ENCODE measurements at places on chromosomes 1 and 21. TPM values are rescaled to one million over a fixed set of nuclear protein-coding genes. Genes with fewer than 3 reads are reported as not detected.

GRCh38 chr1:111789666-111790316 lies 34.1 kb downstream of the DDX20 start:
- no peak for DNase-seq

DNA sequence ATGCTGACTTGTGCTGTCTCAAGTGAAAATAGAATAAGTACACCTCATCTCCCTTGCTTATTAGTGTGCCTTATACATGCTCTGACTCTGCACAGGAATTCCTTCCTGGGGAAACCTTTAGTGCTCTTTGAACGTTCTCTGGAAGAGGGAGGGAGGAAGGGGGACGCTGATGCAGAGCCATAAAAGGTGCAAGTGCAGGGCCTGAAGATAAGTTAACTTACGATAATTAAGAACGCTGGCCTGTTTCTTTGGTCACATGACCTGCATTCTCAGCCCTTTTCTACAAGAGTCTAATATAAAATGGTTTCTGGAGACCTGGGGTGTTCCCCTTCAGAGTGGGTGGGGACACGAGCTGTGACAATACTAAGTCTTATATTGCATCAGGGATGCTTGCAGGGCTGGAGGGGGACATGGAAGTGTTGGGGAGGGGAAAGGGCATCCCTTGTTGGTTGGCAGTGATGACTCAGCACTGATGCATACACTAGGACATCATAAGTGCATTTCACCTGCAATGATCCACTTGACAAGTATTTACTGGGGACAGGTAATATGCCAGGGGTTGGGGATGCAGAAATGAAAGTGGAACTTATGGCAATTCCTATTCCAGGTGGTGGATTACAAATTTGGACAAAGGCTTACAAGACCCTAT lies 26.3 kb upstream of the KIAA0040 start:
- DNase-seq: no peak

Gene LMX1A
- not detected for total RNA-seq

Gene LRRC71
- not detected for total RNA-seq

- DNase-seq: peak; percentile 23
Observed at GRCh38 chr1:207673399-207673798, 28.5 kb downstream of the CR1L start.

- no peak for DNase-seq
Observed at GRCh38 chr1:178102218-178102617, 8.3 kb downstream of the RASAL2 start.

Gene AJAP1
- not detected for total RNA-seq

DNA sequence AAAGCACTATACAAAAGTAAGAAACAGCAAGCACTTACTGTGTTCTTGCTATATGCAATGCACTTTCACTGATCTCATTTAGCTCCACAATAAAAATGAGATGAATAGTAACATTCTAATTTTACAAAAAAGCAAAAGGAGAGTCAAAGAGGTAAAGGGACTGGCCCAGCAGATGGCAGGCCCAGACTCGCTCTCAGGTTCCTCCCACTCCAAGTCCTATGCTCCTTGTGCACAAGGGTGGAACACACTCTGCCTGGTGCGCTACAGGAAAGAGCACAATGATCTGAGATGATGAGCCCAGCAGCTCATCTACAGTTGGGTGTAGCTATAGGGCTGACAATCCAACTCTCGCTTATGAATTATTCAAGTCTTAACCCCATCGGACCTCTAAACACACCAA lies 94.1 kb upstream of the LYST start:
- no peak for DNase-seq

Gene NUP210L
- not detected for total RNA-seq

DNA sequence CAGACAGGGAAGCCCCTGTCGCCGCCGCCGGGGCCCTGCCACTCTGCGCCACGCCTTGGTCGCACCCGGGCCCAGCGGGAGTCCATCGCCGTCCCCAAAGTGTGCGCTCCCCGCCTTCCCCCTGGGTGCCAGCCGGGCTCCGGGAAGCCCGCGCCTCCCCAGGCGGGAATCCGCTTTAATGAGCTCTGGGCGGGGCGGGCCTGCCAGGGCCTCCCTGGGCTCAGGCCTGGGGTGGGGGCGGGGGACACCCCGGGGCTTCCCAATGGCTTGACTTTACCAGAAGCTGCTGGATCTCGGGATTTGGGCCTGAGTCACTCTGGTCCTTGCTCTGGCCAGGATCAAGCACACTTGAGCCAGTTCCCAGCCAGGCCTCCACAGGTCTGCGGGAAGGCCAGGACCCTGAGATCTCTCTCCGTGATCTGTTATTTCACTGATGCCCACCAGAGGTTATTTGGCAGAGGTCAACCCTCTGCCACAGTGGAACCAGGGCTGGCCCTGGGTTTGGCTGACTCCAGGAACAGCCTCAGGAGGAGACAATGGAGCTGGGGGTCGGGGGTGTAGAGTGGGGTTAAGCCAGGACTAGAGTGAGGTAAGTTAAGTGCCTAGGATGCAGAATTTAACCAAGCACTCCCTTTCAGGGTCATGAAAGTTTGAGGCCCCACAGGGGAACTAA lies 178.4 kb upstream of the EDN2 start:
- DNase-seq: peak; percentile 94

Gene ETV3L
- not detected for total RNA-seq

GRCh38 chr1:114234408-114235124 lies 80.9 kb upstream of the SYT6 start:
- DNase-seq: no peak

DNA sequence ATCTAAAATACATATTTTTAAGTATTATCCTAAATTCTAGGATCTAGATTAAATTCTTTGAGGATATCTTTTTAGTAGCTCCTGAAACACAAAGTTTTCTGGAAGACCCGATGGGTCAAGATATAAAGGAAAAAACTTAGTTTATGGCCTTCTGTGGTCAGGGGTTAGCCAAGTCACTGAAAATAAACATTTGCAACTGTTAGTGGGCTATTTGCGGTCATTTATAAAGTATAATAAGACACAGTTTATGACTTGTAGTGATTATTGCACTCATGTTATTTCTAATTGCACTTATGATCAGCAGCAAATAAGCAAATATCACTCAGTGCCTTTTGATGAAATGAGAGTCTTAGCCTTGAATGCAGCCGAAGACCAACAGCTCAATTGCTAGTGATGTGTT lies 183.3 kb downstream of the NFIA start:
- no peak for DNase-seq

DNA sequence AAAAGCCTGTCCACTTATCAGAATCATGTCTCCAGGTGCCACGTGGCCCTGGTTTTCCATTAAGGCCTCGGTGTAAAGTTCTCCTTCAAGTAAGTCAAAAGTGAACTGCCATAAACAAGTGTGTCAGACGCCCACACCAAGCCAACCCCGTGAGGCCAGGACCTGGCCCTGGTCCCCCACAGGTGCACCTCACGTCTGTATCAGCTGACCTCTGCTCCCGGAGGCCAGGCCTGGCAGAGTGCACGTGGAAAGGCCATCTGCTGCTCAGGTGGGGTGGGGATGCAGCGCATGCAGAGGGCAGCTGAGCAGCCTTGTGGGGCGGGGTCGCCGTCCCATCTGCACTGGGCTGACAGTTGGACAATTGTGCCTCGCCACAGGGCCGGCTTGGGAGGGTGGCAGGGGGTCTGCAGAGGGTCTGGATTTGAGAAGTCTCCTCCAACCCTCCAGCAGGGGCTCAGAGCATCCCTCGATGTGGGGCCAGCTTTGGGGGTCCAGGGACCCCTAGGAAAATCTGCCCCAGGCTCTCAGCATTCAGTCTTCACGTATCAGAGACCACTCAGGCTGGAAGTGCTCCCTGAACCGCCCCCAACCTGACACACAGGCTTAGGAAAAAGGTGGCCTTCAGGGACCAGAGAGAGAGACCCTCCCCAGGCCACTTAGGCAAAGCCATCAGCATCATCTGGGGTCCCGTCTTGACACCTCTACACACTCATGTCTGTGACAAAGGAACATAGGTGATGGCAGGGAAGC lies 3.0 kb downstream of the SLC19A1 start:
- no peak for DNase-seq

GRCh38 chr1:42358791-42359190 lies 21.8 kb upstream of the RIMKLA start:
- no peak for DNase-seq

GRCh38 chr1:193438771-193439170 lies 252.4 kb upstream of the B3GALT2 start:
- DNase-seq: no peak

DNA sequence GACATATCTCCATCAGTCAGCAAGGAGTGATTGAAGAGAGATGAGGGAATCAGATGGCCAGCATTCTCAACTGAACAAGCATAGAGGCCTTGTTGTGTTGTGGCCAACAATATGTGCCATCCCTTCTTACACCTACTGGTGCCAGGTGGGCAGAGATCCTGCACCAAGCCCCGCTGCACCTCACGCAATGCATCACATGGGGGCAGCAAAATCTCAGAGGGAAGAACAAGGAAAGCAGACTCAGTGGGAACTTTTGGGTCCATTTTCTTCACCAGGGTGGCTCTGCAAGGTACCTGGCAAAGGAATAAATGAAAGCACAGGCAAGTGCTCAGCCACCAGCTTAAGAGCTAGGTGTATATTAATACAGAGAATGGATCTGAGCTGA lies 33.2 kb downstream of the HSD3B2 start:
- peak; percentile 7 for DNase-seq

- DNase-seq: no peak
Observed at GRCh38 chr1:204716660-204717059, 31.1 kb upstream of the LRRN2 start.

- peak; percentile 51 for DNase-seq
Observed at GRCh38 chr1:39576016-39576657, 453 bp downstream of the PABPC4 start.

DNA sequence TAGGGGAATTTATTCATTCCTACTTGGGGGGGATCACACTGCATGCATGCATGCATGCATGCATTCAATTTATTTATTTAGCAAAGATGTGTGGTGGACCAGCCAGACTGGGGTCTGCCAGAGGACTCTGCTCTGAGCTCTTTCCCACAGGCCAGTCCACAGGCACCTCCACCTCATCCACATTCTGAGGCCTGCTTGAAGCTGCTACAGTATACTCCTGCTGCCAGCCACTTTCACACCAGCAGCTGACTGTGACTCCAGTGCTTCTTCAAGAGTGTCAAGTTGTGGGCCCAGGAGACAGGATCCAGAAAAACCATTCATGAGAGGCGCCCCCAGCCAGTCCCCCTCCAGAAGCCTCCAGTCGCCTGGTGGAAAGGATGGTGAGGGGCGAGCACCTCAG lies 30.9 kb downstream of the SSBP3 start:
- no peak for DNase-seq

Gene AVPR1B
- total RNA-seq: not detected

DNA sequence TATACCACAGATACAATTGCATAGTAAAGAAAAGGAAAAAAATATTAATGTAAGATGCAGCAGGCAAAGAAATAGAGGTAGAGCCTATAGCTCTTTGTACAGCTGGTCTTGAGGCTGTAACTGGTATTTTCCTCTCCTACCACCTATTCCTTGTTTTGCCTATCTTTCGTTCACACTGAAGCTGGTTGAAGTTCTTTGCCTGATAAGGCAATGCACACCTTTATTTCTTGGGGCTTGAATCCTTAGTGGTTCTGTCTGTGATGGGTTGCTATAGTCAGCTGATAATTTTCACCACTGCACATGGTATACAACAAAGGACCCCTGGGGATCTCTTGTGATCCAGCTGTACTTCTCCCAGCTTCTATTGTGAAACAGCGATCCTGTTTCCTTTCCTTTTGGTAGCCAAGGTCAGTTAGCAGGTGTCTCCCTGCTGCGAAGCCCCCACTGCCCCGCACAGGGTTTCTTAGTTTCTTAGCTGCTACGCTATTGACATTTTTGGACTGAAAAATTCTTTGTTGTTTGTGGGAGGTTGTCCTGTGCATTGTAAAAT lies 9.9 kb upstream of the TSNAX start:
- no peak for DNase-seq

Gene FCRL1
- not detected for total RNA-seq

DNA sequence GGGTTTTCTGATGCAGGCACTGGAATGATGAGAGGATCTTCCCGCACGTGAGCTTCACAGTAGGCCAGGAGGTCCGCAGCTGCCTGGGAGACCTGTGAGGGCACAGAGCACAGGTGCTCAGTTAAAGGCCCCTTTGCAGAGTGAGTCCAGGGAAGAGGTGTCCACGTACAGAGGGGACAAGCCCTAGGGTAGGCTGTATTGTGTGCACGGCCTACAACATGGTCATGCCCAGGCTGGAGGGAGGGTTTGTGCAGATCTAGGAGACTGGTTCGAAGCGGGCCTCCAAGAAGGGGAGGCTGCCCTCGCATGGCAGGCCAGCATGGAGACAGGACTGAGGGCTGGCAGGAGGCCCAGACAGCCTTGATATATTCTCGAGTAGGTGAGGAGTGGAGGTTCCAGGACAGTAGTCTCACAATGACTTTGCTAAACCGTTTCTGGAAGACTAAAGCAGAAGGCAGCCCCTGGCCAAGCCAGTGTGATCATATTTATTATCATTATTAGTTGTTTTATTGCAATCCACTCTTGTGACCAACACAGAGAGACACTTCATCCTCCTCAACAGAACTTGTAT lies 48.0 kb upstream of the B3GALNT2 start:
- peak; percentile 22 for DNase-seq

Gene ASTN1
- 0.02 TPM for total RNA-seq

Gene SLC1A7
- not detected for total RNA-seq

DNA sequence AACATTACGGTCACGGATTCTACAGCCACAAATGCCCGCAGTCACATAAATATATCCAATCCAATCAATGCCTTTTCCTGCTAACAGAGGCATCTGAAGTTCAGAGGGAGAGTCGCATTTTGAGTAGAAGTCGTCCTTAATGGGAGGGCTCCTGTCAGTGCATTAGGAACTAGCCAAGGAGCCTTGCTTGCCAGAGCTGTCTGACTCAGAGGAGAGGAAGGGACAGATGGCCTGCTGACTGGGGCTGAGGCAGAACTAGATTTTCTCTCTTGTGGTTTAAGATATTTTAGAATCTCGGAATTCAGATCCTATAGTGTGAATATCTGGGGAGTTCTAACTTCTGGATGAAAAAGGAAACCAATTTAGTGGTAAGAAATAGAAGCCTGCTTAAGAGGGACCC lies 10.6 kb downstream of the XKR8 start:
- peak; percentile 83 for DNase-seq

- DNase-seq: no peak
Observed at GRCh38 chr1:219669042-219669441, 56.1 kb upstream of the ZC3H11B start.

Gene RGS1
- total RNA-seq: not detected

DNA sequence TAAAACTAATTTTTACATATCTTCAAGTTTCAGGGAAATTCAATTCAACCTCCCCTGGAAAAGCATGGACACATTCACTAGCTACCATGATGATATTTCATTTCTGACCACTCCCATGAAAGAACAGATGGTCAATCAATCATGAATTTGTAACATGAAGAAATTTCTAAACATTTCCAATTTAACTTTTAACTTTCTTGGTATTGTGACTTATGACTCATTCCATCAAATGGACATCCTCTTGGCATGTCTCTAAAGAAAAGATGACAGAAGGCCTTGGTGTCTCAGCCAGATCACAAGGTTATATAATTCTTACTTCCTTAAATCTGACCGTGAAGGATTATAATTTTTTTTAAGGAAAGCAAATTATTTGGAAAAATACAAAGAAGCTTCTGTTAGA lies 10.5 kb upstream of the MCOLN3 start:
- DNase-seq: peak; percentile 34
